ENCODE measurements at places on chromosomes 12 and 14.
A peak's percentile ranks its signal among the peaks of the same experiment; 100 is the strongest.

- no peak for DNase-seq
Observed at GRCh38 chr14:27917896-27918295, 848.7 kb upstream of the FOXG1 start.

- DNase-seq = no peak
Observed at GRCh38 chr12:1367331-1368291, 226.8 kb downstream of the FBXL14 start.

DNA sequence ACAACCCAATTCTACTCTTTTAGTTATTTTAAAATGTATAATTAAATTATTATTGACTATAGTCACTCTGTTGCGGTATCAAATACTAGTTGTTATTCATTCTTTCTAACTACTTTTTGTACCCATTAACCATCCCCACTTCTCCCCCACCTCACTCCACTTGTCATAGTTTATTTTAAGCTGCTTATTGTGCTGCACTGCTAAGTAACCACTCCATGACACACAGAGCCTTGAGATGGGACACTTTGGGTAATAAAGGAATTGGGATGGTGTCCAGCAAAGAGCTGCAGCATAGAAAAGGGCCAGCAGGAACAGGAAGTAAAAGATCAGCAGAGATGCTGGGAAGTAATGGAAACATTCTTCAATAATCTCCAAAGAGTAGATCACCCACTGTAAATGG is 123.0 kb downstream of the RPS29 start:
- no peak for DNase-seq

GRCh38 chr12:39123580-39124253 is 218.3 kb upstream of the CPNE8 start:
- DNase-seq = no peak

DNA sequence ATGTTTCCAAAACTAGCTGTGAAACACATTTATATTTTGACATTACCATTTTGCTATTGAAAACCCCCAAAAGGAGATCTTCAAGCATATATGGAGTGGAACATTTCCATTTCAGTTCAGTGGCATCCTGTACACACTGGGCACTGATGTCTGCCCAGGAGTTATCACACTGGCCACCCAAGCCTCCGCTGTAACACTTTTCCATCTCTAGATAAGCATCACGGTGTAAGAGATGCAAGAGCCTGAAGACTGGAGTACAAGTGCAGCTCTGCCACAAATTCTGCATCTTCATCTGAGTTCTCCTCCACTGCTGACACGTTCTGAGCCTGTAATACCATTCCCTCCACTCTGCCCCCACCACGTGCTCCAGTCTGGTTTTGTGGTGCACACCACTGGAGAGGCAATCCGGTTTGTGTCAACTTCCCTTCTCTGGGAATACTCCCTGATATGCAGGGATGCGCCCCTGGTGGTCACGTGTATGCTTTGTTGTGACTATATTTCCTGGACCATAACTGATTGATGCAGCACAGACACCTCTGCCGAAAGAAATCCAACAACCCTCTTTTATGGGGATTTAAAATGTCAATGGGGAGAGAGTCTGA is 12.7 kb downstream of the SPTLC2 start:
- DNase-seq = no peak

DNA sequence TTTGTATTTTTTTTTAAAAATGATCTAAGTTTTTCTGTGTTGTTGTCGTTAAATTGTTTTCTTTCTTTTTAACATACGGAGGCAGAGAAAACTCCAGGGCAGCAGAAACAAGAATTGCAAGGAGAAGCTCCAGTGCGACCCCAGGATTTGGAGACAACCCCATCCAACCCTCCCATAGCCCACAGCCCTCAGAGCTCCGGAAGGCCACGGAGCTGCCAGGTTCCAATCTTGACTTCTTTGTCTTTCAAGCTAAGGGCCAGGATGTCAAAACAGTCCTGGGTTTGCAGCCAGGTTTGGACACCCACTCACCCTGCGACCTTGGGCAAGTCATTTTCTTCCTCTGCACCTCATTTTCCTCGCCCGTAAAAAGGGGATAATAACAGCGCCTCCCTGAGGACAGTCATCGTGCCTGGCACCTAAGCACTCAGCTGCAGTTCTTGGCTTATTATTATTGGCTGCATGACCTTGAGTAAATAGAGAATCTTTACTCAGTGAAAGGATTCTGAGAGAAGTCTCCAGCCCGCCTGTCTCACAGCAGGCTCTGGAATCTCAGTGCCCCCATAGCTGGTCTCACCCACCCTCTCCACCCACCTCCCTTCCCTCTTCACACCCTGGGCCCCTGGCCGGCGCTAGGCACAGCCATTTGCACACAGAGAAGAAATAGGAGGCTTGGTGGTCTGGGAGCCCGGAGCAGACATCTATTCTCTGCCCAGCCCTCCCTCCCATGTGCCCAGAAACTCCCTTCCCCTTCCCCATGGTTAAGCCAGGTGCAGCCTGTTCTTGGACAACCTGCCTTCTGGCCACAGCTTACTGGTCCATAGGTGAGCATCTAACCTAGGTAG is 79.4 kb upstream of the BCL11B start:
- DNase-seq = no peak

DNA sequence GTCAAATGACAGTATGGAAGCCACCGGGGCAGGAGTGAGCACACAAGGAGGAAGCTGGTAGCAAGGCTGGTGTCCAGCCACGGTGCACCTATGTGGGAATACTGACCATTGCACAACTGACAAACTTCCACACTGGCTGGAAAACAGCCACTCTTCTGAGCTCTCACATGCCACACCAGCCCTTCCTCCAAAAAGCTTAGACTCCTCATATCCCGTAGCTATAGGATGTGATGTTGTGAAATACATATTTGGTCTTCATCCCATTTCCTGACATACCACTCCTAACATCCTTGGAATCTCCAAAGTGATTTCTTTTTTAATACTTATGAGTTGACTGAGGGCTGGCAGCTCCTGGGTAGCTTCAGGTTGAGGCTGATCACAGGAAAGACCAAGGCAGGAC is 103.6 kb downstream of the NTF3 start:
- no peak for DNase-seq

DNA sequence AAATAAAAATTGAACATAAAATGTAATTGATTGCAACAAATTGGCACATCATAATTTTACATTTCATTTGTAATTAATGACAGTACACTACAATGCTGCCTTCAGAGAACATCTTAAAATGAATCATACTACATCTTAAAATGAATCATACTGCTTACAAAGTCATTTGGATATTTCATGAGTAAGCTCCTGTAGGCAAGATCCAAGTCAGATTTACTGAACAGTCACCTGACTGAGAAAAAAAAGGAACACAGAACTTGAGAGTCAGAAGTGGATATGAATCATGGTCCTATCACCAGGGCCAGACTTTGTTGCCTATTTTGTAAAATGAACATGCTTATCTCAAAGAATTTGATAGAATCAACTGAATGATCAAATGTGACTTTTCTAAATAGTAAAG is 32.7 kb upstream of the FBLN5 start:
- DNase-seq = no peak

DNA sequence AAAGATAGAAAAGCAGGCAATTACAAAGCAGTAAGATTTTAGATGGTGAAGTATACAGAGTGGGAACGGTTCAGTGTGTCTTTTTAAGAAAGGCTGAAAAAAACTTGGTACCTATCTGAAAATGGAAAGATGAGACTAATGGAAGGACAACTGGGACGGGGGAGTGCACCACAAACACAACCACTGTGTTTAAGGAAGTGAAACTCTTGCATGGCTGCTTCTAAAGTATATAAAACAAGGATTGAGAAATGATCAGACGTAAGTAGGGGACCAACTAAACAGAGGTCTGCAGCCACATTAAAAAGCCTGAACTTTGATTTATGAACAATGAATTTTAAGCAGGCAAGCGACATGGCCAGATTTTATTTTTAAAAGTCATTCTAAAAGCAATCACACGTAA is 328.6 kb downstream of the MDGA2 start:
- no peak for DNase-seq

DNA sequence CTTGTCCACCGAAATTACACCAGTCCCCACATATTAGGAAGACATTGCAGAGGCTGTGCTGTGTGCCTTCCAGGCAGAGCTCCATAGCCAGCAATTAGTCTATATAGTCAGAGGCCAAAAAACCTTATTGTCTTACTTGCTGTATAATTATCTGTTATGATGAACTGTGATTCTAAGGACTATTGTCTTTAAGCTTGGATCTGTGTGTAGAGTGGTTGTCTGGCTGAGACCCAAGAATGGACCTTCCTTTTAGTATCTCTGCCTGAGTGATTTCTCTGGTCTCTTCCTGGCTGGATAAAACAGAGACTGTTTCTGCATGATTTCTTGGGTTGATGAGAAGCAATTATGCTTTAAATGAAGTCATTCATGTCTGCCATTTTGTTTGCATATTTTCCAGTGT is 465.3 kb downstream of the PRKD1 start:
- no peak for DNase-seq

DNA sequence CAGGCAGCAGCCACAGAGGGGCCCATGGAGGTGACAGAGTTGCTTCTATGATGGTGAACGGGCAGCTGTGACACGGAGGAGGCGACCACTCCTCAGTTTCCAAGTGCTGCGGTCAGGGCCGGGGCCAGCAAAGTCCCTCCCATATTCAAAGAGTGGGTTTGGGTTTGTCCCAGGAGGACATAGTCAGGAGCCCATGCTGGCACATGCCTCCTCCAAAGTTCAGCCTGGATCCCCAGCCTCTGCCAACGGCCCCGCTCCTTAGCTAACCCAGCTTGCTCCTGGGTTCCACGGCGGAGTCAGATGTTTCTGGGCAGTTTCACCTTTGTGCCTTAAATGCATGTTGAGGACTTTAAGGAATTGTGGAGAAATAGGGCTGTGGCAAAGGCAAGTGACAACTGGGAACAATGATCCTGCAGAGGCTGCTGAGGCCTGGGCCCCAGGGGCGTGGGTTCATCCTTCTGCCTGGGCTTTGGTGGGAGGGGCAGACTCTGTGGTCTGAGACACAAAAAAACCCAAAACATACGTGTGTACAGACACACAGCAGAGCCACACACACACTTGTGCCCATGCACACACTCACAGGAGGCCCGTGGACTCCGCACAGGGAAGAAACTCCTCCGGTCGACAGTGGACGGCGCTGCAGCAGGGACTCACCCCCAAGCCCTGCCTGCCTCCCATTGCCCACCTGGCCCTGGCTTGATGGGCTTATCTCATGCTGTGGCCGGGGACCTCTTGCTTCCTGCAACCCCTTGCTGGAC is 399.4 kb downstream of the TMEM121 start:
- no peak for DNase-seq

GRCh38 chr14:33948145-33948868 is 2.6 kb downstream of the EGLN3 start:
- DNase-seq = no peak

GRCh38 chr14:101083564-101084435 is 180.3 kb upstream of the RTL1 start:
- DNase-seq = no peak

- DNase-seq = no peak
Observed at GRCh38 chr12:47087088-47087688, 7.4 kb upstream of the AMIGO2 start.

GRCh38 chr14:65373671-65374039 is 38.9 kb upstream of the FUT8 start:
- DNase-seq = no peak

DNA sequence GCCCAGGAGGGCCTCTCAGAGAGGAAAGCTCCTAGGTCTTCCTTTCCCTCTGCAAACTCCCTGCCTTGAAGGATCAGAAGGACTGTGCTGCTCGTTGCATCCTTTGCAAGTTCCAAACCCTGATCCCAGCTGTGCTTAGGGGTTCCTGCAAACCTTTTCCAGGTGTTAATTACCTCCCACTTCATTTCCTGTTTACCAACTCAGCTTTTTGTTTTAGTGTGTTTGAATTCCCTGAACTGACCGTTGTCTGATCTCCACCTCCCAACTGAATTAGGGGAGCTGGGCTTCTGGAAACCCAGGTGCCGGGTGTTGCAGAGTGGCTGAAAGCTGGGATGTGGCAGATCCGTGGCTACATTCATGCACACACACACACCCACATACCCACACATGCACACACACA is 20.6 kb upstream of the BDKRB1 start:
- no peak for DNase-seq

GRCh38 chr14:75310295-75311111 is 31.9 kb downstream of the FOS start:
- peak; percentile 49 for DNase-seq

GRCh38 chr12:98048326-98048725 is 467.1 kb upstream of the TMPO start:
- no peak for DNase-seq

DNA sequence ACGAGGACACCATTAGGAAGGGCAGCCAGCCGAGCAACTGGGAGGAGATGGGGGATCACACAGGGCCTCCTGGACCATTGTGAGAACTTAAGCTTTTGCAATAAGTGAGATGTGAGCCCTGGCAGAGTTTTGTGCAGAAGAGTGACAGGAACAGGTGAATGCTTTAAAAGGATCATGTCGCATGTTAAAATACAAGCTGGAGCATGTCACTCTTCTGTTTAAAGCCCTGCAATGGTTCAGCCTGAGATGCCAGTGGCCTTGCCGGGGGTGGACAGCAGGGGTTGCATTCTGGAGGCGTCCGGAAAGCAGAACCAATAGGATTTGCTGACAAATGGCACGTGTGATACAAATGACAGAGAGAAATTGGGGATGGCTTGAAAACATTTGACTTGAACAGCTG is 137.5 kb upstream of the RFLNA start:
- no peak for DNase-seq

GRCh38 chr14:100658181-100658886 is 68.4 kb upstream of the DLK1 start:
- no peak for DNase-seq

DNA sequence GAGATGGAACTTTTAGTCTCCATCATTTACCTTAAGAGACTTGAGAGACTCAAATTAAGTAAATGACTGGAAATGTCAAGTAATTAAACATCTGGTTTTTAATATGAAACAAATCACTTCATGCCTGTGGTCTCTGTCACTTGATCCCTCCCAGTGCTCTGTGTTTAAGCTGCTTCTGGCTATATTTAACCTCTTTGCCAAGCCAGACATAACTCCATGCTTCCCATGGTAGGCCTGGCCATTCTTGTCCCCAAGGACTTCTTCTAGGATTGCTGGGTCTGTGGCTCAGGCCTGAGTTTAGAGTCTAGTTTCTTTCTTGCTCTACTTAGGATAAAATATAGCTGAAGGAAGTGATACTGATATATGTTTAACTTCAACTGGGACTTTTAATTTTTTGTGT is 1013.6 kb downstream of the FLRT2 start:
- no peak for DNase-seq

GRCh38 chr14:24438223-24439097 is 4.1 kb downstream of the SDR39U1 start:
- no peak for DNase-seq

- DNase-seq = no peak
Observed at GRCh38 chr14:100824091-100824551, 1.8 kb upstream of the MEG3 start.

DNA sequence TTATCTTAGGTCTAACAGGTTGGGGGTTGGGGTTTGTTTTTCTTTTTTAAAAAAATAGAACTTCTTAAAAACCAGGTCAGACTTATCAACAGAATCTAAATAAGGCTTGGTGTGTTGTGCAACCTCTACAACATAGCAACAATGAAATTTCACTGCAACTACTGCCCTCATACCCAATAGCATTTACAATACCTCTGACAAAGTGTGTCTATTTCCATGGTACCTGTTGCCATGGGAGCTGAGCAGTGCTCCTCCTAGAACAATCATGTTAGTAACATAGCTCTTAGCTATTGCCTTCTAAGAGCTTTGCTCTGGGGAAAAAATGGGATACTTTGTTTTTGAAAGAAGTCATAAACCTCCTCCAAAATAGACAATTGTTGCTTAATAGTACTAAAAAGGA is 103.3 kb upstream of the CCDC175 start:
- no peak for DNase-seq

All from left renal pelvis (tissue), 4 donors.